ENCODE measurements at places on chromosomes 2 and 18.

- DNase-seq, result no peak
Observed at GRCh38 chr2:97617911-97618310, 28.0 kb upstream of the COX5B start.

DNA sequence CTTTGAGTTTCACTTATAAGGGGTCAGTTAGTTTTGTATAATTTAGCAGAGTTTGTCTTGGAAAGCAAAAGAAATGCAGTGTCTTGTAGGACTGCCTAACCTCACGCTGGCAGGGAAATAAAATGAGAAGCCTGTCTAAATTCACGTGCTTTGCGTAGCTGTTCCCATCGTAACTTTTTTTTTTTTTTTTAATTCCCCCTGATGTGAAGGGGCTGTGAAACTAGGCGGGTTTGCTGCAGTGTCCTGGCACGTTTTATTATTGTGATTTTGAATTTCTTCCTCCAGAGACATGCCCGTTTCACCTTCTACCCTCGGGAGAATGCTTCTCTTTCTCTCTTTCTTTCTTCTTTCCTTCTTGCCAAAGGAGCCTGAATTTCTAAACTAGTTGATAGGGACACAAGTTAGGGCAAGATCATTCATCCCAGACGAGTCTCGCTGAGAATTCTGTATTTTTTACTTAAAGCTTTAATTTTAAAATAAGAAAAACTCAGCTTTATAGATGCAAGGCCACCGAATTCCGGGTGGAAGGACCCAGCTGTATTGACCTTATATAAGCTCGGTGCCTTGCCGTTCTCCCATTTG lies 2.3 kb downstream of the MEIS1 start:
- DNase-seq, result no peak

GRCh38 chr2:114006460-114006859 lies 116.6 kb downstream of the ACTR3 start:
- DNase-seq, result no peak

DNA sequence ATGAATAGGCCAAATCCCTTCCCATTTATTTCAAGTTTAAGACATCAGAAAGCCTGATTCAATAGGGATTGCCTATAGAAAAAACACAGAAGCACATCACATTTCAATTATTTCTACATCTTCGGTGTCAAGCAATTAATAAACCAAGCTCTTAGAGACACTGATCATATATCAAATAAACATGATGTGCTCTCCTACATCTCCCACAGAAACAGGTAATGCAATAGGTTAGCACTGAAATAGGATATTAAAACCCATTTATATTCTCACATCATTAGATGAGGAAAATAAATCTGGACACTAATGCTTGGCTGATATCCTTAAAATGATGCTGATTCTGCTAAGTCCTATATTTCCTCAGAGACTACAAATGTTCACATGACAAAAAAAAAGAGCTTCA lies 364.7 kb downstream of the MBD2 start:
- no peak for DNase-seq

- no peak for DNase-seq
Observed at GRCh38 chr2:139124271-139124670, 344.1 kb upstream of the NXPH2 start.

GRCh38 chr2:168998609-168999211 lies 32.4 kb downstream of the ABCB11 start:
- DNase-seq, result no peak

- DNase-seq, result no peak
Observed at GRCh38 chr2:226426292-226426736, 373.3 kb downstream of the IRS1 start.

GRCh38 chr2:74391209-74391579 lies 11.1 kb upstream of the DCTN1 start:
- DNase-seq, result no peak

DNA sequence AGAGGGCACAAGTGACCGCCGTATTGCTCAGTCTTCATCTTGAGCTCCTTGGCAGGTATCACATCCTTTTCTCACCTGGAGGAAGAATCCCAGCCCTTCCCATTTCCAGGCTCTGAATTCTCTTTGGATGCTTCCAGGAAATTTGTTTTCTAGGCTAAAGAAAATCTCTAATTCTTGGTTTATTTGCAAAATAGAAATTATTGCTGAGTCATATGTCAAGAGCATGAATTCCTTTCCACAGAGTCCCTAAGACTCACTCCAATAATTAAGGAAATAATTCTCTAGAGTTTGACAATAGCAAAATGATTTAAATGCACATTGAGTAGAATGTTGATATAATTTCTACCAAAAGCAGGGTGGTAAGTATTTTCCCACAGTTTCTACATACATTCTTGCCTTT lies 16.3 kb upstream of the CCDC68 start:
- DNase-seq, result no peak

DNA sequence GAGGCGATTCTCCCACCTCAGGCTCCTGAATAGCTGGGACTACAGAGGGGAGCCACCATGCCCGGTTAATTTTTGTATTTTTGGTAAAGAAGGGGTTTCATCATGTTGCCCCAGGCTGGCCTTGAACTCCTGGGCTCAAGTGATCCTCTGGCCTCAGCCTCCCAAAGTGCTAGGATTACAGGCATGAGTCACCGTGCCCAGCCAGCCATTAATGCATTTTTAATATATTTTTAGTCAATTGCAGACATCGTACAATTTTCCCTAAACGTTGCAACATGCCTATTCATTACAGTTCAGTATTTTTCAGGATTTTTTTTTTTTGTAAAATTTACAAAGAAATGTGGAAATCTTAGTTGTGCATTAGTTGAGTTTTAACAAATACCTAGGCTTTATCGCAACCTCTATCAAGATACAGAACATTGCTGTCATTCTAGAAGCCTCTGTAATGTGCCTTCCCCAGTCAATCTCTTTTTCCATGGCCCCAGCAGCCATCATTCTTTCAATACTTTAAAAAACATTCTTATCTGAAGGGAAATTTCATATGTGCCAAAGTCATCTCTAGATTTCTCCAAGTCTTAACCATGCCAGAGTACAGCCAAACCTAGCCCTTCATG lies 14.7 kb downstream of the NABP1 start:
- DNase-seq, result no peak

DNA sequence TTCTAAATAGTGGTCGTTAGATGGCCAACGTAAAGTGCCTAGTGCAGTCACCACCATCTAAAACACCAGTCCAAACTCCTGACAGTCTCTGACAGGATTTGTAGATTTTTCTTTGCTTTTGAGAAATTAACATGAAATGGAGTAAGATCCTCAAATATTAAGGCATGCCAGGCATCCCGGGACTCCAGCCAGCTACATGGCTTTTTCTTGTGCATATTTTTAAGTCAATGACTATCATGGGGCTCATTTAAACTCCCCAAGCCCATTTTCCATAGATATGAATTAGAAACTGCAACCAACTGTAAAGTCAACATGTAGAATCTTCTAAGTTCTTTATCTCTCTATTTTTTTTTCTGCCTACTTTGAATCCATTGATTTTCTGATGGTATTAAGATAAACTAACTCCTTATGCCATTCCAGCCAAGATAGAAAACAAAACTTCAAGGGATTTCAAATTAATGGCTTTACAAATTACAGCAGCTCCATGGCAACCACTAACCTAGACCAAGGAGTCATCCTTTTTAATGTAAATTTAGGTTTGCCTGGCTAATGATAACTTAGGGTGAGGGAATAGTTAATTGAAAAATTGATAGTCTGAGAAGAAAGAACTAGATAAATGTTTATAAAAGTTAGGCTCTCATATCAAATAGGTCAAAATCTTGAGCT lies 764.1 kb upstream of the NXPH2 start:
- DNase-seq, result no peak

DNA sequence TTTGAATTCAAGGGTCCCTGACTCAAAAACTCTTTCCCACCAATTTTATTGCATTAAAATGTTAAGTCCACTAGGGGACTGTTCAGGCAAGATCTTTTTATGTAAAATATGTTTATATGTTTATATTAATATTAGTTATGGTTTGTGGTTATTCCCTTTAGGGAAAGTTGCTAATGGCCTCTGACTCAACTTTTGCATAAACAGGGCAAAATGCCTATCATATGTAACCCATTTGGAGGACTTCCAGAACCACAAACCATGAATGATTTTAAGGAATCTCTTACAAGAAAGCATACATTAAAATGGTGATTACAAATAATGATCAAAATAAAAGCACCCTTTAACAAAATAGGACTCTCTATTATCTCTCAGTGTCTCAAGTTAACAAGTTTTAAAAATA lies 1484.5 kb upstream of the ZEB2 start:
- DNase-seq, result no peak

- DNase-seq, result no peak
Observed at GRCh38 chr2:219643788-219644398, 16.5 kb downstream of the SLC4A3 start.

GRCh38 chr18:51091270-51091669 lies 61.3 kb downstream of the SMAD4 start:
- no peak for DNase-seq

GRCh38 chr2:69525261-69525660 lies 88.0 kb upstream of the NFU1 start:
- DNase-seq, result no peak

GRCh38 chr2:86045541-86045940 lies 60.1 kb downstream of the POLR1A start:
- DNase-seq, result no peak

GRCh38 chr2:7916670-7917069 lies 765.2 kb upstream of the ID2 start:
- no peak for DNase-seq

DNA sequence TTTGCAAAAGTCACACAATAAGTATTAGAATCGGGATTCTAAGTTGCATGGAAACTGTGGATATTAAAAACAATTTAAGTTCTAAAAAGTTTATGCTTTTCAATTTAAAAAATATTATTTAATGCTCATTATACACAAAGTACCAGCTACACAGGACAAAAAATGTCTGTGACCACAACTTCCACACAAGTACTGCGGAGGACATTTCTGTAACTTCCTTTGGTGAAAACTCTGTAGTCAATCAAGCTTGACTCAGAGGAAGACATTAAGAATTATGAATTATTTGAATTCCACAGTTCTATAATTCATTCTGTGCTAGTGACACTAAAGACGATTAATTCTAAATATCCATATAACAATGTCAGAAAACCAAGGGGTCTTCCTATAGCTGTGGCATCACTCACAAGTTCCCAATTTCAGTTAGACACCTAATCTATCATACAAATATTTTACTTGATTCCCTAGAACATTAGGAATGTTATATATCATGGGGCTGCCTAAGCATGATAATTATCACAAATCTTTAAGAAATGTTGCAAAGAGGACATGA lies 120.5 kb downstream of the AFF3 start:
- DNase-seq, result no peak

DNA sequence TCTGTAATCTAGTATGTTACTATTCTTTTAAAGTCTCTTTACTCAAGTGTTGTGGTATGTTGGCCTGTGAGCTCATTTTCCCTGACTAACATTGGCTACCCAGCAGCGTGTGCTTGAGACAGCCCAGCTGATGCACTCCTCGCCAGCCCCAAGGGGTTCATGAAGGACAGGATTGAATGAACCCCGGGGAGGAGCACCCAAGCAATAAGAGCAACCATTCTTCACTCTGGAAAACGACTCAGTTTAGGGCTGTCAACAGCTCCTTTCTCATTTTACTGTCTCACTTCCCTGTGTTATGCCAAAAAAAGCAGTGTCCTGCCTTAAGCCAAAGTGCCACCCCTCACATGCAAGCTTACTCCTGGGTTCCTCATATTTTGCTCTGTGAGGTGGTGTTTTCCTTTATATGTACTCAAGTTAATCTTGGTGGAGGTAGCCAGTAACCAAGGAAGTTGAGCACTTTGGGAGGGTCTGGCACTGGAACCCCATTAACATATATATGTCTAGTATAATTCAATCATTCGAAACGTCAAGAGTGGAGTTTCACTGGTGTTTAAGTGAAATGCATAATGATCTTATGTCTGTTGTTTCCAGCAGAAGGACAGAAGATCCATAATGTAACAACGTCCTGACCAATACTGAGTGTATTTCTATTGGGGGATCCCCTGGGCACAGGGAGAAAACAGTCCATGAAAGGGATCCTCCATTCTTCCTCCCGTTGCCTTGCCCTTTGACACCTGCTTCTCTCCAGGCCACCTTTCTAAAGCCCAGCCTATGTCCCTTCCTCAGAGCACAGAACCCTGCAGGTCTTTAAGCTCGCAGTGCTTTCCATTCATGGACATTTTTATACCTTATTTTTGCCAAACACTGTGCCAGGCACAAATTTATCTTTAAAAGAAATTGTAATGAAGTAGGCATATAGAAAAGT lies 43.2 kb downstream of the ATIC start:
- DNase-seq, result no peak

DNA sequence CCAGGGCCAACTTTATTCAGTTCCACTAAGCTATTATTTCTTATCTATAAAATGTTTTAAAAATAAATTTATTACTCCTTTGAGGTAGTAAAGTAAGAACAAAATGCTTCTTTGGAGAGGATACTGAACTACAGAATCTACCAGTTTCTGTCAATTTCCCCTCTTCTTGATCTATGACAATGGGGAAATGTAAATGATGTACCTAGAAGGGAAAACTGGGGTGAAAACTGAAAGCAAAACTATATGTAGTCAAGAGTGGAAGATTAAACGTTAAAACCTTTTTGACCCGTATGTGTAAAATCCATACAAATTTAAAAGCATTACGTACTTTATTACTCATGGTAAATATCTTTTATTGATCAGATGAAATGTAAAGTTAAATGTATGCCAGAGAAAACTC lies 1287.8 kb upstream of the TMEFF2 start:
- no peak for DNase-seq

GRCh38 chr18:21997207-21998143 lies 171.9 kb upstream of the GATA6 start:
- DNase-seq, result no peak

DNA sequence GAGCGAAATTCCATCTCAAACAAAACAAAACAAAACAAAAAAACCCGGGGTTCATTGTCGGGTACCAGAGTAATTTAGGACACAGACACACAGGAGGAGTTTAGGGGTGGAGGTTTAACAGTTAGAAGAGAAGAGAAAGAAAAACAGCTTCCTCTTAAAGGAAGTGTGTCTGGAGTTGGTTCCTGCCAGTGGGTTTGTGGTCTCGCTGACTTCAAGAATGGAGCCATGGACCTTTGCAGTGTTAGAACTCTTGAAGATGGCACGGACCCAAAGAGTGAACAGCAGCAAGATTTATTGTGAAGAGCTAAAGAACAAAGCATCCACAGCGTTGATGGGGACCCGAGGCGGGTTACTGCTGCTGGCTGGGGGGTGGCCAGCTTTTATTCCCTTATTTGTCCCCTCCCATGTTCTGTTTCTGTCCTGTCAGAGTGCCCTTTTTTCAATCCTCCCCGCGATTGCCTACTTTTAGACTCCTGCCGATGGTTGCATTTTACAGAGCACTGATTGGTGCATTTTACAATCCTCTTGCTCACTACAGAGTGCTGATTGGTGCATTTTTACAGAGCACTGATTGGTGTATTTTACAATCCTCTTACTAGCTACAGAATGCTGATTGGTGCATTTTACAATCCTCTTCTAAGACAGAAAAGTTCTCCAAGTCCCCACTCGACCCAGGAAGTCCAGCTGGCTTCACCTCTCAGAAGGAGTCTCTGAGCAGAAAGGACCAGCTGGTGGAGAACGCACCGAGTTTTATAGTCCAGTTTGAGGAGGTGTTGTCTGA lies 28.7 kb upstream of the ATP8B1 start:
- no peak for DNase-seq

All from memory B cell (primary cell).